ENCODE measurements at places on chromosomes 16 and 17.

DNA sequence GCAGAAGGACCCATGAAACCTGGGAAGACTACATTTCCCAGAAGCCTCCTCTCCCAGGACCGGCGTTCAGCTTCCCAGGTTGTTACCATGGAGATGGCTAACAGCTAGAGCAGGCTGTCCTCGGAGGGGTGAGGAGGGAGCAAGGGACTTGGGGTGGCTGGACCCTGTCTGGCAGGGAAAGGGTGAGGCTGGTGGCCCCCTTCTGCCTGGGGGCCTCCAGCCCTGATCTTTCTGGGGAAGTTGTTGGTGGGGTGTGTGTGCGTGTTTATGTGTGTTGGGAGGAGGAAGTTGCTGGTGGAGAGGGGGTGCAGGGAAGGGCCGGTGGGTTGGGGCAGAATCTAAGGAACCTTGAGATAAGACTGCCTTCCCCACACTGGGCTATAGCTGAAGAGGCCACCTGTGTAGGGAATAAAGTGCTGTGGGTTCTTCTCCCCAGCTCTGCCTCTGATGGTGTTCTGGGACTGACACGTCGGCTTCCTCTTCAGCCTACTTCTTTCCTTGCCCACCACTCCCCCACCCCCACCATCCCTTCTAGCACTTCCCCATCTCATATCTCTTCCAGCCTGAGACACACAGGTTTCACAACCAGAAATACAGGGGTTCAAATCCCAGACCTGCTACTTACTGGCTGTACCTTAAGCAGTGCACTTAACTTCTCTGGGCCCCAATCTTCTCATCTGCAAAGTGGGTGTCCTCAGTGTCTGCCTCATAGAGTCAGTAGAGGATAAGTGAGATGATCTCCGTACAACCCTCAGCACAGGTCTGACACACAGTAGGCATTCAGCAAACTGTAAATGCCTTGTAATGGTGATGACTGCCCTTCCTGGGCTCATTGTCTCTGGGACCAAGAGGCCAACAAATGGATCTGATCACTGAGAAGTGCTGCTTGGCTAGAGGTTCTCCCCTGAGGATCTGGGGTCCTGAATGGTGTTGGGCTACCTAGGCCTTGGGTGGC is at the start of gene DRC7:
Gene DRC7 (plus strand): TSS at position 82 of the 955 bp plus-strand sequence. CDS start 3,144 bp downstream, outside the sequence.
- no peaks in the 10 kb centered on the region for H3K4me1 ChIP-seq
- no peaks in the 10 kb centered on the region for H3K27me3 ChIP-seq
- no peaks in the 10 kb centered on the region for H3K36me3 ChIP-seq
- H3K4me3 ChIP-seq = peak within 1 kb of the TSS; percentile 35
- no peak for DNase-seq
- H3K27ac ChIP-seq = no peak within 1 kb of the TSS

DNA sequence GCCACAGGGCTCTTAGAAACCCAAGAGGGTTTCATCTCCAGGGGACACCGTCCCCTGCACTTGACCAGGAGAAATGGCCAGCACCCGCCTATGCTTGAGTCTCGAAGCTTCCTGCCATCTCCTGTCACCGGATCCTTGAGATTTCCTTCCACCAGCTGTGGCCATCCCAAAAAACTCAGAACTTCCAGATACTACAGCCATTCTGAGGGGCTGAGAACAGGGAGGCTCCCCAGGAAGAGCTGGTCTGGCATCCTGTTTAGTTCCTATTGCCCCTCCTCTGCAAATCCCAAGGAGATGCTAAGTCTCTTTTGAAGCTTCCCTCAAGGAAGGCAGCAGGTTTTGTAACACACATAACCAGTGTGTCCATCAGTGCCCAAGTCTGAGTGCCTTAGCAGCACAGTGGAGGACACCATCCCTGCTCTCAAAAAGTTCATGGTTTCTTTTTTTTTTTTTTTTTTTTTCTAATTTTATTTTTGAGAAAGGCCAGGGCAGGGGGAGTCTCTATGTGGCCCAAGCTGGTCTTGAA is 2.0 kb downstream of the UBALD2 start:
- H3K4me1 ChIP-seq = peaks cover 54% of the 10 kb centered on the region
- no peaks in the 10 kb centered on the region for H3K27me3 ChIP-seq
- peak overlapping the region; percentile 68 for H3K4me3 ChIP-seq
- no peak for DNase-seq

- H3K4me3 ChIP-seq = no peak overlapping the region
- no peaks in the 10 kb centered on the region for H3K27me3 ChIP-seq
- DNase-seq = no peak
- no peak overlapping the region for H3K27ac ChIP-seq
Measured at GRCh38 chr16:80462917-80463316, 77.9 kb upstream of the DYNLRB2 start.

GRCh38 chr17:32621612-32622312 is 135.0 kb downstream of the CDK5R1 start:
- no peak overlapping the region for H3K4me3 ChIP-seq
- H3K36me3 ChIP-seq = no peaks in the 10 kb centered on the region
- H3K27ac ChIP-seq = no peak overlapping the region
- H3K4me1 ChIP-seq = no peaks in the 10 kb centered on the region
- H3K27me3 ChIP-seq = no peaks in the 10 kb centered on the region

GRCh38 chr17:21172846-21173245 is 41.1 kb downstream of the TMEM11 start:
- no peaks in the 10 kb centered on the region for H3K4me1 ChIP-seq
- H3K27ac ChIP-seq = no peak overlapping the region
- no peak for DNase-seq

- no peaks in the 10 kb centered on the region for H3K4me1 ChIP-seq
- no peaks in the 10 kb centered on the region for H3K36me3 ChIP-seq
- no peaks in the 10 kb centered on the region for H3K27me3 ChIP-seq
- no peak for DNase-seq
- no peak overlapping the region for H3K27ac ChIP-seq
Measured at GRCh38 chr16:19479302-19479721, 42.6 kb downstream of the GDE1 start.

- H3K4me1 ChIP-seq = peaks cover under 1% of the 10 kb centered on the region
- H3K36me3 ChIP-seq = no peaks in the 10 kb centered on the region
- DNase-seq = no peak
- no peak overlapping the region for H3K4me3 ChIP-seq
Measured at GRCh38 chr17:21277332-21277731, 7.2 kb upstream of the MAP2K3 start.

GRCh38 chr17:17952691-17953090 is 19.5 kb downstream of the TOM1L2 start:
- H3K4me3 ChIP-seq = no peak overlapping the region
- H3K36me3 ChIP-seq = no peaks in the 10 kb centered on the region
- no peak overlapping the region for H3K27ac ChIP-seq
- H3K4me1 ChIP-seq = peaks cover 43% of the 10 kb centered on the region
- no peaks in the 10 kb centered on the region for H3K27me3 ChIP-seq
- DNase-seq = no peak

DNA sequence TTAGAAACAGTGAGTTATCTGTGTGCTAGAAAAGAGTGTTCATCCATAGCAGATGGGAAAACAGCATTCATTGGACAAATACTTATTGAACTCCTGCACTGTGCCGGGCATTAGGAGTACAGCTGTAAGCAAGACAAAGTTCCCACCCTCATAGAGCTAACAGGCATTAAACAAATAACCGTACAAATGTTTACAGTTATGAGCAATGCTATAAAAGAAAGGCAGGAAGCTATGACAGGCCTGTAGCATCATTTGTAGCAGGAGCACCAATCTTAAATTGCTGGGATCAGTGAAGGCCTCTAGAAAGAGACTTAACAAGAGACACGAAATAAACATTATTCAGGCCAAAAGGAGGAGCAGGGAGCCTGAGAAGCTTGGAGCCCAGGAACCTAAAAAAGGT is 15.6 kb downstream of the SDR42E1 start:
- H3K4me3 ChIP-seq = no peak overlapping the region
- no peak overlapping the region for H3K27ac ChIP-seq
- 0 out of 2 replicates have a peak, but pooled peaks cover 2% of the 10 kb centered on the region for H3K4me1 ChIP-seq
- DNase-seq = no peak
- H3K36me3 ChIP-seq = no peaks in the 10 kb centered on the region
- H3K27me3 ChIP-seq = no peaks in the 10 kb centered on the region

GRCh38 chr17:57342963-57343589 is 86.8 kb downstream of the MSI2 start:
- no peak overlapping the region for H3K27ac ChIP-seq
- no peaks in the 10 kb centered on the region for H3K4me1 ChIP-seq
- no peak overlapping the region for H3K4me3 ChIP-seq
- H3K36me3 ChIP-seq = no peaks in the 10 kb centered on the region
- no peaks in the 10 kb centered on the region for H3K27me3 ChIP-seq

DNA sequence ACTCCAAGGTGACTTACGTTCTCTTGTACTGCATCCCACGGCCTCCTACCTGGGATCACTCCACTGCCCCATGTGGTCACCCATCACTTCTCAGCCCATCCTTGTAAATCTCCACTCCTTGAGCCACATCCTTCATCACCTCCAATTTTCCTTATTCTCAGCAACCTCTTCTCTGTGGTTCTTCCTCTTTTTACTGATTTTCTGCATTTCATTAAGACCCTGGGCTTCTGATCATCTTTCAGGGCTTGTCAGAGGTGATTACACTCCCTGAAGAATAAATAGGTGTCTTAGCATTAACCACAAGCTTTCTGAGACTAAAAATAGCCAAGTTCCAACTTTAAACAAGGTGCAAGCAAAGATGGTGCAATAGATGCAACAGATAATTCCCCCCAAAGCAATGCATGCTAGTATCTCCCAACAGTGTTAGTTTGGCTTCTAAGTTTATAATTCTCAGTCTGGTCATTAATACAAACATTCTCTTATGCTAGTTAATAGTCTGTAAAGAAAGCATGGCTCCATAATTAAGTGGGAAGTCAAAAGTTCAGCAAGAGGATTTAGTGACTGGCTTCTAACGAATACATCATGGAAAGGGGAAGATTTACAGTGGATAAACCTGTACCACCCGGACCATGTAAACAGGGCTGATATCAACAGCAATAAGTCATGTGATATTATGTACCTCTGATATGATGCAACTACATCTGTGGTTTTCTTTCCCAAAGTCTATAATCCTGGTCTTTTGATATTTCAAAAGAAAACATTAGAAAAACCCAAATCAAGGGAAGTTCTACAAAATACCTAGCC is 47.4 kb upstream of the FOXJ1 start:
- DNase-seq = no peak
- H3K4me1 ChIP-seq = no peaks in the 10 kb centered on the region
- H3K27ac ChIP-seq = no peak overlapping the region
- H3K27me3 ChIP-seq = no peaks in the 10 kb centered on the region
- H3K4me3 ChIP-seq = no peak overlapping the region
- no peaks in the 10 kb centered on the region for H3K36me3 ChIP-seq

DNA sequence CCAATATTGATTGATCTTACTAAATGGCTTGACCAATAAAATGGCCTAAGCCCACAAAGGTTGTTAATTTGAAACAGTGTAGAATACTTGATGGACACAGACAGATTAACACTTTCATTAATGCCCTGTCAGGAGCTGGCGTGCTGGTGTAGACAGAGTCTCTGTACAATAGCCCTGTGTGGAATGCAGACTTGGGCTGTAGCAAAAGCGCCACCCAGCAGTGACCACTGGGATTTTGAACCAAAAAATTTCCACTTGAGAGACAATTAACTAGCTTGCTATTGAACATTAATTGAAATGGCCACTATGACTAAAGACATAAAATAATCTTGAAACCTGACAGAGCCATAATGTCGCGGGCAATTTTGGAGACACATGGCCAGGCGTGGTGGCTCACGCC is 19.7 kb upstream of the GUCY2D start:
- H3K36me3 ChIP-seq = no peaks in the 10 kb centered on the region
- H3K4me3 ChIP-seq = no peak overlapping the region
- H3K4me1 ChIP-seq = no peaks in the 10 kb centered on the region
- H3K27ac ChIP-seq = no peak overlapping the region
- DNase-seq = no peak
- no peaks in the 10 kb centered on the region for H3K27me3 ChIP-seq

GRCh38 chr17:4515501-4515900 is 16.8 kb downstream of the SPNS2 start:
- DNase-seq = no peak
- no peak overlapping the region for H3K27ac ChIP-seq
- H3K4me1 ChIP-seq = no peaks in the 10 kb centered on the region
- H3K27me3 ChIP-seq = no peaks in the 10 kb centered on the region

DNA sequence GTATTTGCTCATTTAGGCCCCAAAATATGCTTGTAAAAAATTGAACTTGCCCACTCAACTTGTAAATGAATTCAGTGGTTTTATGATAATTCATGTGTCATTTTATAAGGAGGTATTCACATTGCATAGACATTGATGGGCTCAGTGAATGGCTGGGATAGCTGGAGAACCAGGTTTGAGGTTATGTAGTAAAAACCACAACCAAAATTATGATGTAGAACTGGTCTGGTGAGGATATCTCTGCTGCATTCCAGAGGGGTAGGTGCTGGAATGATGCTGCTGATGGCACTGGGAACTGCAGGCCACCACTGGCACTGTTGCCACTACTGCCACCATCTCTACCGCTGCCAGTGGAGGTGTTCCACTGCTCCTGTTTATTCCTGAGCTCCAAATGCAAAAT is 21.5 kb upstream of the RABEP1 start:
- H3K27ac ChIP-seq = no peak overlapping the region
- no peak for DNase-seq
- H3K4me3 ChIP-seq = no peak overlapping the region
- H3K27me3 ChIP-seq = no peaks in the 10 kb centered on the region
- H3K36me3 ChIP-seq = no peaks in the 10 kb centered on the region

DNA sequence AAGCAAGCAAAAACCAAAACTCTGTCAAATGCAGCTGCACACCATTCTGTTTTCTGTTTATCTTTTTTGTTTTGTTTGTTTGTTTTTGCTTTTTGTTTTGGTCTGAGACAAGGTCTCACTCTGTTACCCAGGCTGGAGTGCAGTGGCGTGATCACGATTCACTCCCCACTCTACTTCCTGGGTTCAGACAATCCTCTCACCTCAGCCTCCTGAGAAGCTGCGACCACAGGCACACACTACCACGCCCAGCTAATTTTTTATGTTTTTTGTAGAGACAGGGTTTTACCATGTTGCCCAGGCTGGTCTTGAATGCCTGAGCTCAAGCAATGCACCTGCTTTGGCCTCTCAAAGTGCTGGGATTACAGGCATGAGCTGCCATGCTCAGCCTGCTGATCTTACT is 19.3 kb upstream of the SLFN13 start:
- H3K4me3 ChIP-seq = no peak overlapping the region
- H3K27ac ChIP-seq = no peak overlapping the region
- no peak for DNase-seq
- H3K36me3 ChIP-seq = no peaks in the 10 kb centered on the region
- no peaks in the 10 kb centered on the region for H3K4me1 ChIP-seq
- peaks cover 6% of the 10 kb centered on the region for H3K27me3 ChIP-seq

- no peak for DNase-seq
- peak overlapping the region; percentile 64 for H3K27ac ChIP-seq
- no peaks in the 10 kb centered on the region for H3K27me3 ChIP-seq
- H3K4me3 ChIP-seq = peak overlapping the region; percentile 97
- peaks cover 3% of the 10 kb centered on the region for H3K36me3 ChIP-seq
Measured at GRCh38 chr17:42608305-42609181, 631 bp downstream of the RETREG3 start.

- no peak for DNase-seq
- H3K27ac ChIP-seq = no peak overlapping the region
- no peak overlapping the region for H3K4me3 ChIP-seq
- peaks cover 16% of the 10 kb centered on the region for H3K4me1 ChIP-seq
- no peaks in the 10 kb centered on the region for H3K36me3 ChIP-seq
Measured at GRCh38 chr17:75380315-75380714, 25.2 kb downstream of the GRB2 start.

Measured in Panc1 (cell line).